ENCODE measurements at places on chromosomes 2 and 18.

DNA sequence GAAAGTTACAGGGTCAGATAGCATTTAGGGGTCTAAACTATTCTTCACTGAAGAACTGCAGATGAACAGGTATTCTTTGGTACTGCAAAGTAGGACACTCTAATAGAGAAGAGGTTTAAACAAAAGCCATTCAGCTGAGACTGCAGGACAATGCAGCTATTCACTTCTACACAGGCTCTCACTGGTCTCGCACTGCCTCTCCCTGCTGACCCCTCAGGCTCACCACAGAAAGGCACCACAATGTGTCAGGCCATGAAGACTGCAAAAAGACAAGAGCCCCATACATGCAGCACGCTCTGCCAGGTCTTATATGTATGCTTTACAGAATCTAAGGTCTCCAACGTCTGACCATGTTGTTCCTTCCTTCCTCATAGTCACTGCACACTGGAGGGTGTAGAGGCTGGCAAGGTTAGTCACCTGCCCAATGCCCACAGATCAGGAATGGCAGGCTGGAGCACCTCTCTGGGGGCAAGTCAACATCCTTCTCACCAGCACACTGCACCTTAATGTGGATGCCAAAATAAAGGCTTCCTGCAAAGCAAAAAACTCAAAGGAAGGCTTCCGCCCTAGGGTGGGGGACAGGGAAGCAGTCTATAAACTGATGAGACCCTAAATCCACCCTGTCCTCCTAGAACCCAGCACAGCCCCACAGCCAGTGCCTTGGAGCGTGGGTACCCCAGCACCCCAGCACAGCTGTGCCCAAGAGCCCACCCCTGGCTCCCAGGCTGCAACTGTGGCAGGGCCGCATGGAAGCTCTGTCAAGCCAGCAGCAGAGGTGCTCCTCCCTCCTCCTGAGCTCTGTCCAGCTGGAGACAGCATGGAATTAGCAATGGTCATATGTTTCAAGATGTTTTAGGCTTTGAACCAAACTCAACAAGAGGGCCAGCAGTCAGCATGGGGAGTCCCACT is 10.7 kb upstream of the RNU4ATAC start:
- DNase-seq: no peak

DNA sequence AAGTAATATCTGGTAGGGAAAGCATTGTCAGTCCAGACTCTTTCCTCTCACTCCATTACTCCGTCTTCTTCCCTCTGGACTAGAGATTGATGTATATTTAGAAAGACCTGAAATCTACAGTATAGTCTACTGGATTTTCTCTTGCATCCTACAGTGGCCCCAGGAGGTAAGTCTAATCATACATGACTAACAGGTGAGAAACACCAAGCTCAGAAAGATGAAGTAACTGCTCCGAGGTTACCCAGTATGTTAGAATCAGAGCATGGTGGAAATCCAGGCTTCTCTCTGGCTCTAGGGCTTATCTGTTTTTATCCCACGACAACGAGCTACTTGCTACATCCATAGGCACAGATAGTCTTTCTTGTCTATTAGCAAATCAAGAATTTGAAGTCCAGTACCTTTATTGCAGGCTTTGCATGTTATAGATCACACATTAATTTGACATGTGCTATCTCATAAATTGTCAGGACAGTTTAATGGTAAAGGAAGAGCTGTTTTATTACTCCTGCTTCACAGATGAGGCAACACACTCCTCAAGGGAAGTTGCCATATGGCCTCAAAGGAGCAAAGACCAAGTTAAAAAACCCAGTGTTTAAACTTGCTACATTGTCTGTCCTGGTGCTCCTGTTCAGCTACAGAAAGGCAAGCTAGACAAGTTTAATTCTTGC is 484.3 kb downstream of the THSD7B start:
- no peak for DNase-seq

DNA sequence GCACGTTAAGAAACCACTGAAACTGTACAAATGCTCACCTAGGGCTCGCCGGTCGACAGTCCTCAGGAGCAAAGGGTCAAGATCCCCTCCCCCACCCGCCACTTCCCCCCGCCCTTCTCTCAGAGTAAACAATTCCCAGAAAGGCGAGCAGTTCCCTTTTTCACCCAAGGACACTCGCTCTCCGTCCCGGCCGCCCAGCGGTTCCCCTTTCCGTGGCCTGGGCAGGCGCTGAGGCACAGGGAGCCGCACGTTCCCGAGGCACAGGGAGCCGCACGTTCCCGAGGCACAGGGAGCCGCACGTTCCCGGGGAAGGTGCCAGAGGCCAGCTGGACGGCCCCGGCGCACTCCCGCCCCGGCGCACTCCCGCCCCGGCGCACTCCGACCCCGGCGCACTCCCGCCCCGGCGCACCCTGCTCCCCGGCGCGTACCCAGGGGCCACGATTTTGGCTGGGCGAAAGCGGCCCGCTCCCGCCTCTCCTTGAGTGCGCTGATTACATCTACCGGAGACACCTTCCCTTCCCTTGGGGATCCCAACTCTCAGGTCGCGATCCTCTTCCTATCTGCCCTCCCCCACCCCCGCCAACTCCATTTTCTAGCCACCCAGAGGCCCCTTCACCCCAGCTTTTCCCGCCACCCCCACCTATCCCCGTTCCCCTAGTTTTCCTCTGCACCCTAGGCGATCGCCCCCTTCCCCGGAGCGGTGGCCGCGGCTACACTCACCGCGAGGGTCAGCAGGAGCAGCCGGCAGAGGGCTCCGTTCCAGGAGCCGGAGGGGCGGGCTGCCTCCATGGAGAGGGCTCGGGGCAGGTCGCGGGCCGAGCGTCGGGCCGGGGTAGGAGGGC is 817 bp downstream of the DSC2 start:
- DNase-seq: no peak

DNA sequence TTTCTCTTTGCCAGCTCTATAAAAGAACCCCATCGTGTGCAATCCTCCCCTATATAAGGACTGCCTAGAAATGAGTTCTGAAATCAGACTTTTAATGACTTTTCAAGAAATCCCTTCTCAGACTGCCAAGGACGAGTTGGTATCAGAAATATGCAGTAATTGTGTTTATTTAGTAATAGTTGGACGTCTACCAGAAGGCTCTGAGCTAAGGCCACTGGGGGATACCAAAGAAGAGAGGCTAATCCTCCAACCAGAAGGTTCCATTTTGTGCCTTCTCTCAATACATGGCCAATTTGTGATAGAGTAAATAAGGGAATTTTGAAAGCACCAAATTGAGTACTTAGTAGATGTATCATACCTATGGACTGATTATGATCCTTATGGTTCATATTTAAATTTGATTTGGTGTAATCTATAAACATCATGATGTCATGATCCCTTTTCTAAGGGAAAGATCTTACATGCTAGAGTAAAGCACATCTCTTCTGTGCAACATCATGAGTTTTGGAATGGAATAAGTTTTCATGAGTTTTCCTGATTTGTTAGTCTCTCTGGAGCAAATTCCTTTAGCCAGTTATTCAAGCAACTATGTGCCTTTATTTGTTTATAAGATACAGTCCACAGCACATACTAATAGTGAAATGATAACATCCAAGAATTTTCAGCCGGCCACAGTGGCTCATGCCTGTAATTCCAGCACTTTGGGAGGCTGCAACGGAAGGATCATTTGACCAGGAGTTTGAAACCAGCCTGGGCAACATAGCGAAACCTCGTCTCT is 82.2 kb upstream of the LTBP1 start:
- no peak for DNase-seq

GRCh38 chr18:71865888-71866287 is 678.3 kb downstream of the CBLN2 start:
- no peak for DNase-seq

- DNase-seq: no peak
Observed at GRCh38 chr2:217666338-217666737, 336.5 kb downstream of the TNS1 start.

DNA sequence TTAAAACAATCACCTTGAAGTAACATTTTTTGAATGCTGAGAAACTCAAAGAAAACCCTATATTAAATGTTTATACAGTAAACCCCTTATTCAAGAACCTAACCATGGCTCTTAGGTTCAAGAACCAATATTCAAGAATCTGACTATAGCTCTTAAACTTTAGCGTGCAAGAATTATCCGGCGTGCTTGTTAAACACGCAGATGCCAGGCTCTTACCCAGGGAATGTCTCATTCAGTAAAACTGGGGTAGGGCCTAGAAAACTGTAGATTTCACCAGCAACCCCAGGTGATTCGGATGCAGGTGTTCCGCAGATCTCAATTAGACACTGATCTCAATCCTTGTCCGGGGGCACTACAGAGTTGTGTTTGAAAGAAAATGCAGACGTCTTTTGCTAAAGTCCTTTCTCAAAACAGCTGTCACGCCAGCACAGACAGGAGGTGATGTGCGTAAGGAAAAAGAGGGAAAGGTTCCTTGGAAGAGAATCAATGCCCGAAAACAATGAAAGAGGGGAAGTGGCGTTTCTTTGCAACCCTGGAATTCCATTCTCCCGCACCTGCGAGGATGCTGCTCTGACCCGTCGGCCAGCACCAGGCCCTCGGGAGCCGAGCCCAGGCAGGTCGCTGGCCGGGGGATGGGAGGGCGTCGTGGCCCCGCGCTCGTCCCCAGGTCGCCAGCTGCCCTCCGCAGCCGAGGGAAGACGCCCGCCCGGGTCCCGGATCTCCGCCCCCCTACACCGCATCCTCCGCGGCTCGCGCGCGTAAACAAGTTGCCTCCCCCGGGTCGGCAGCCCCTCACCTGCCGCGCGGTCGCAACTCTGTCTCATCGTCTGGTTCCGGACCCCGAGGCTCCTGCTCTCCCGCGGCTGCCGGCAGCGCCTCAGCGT is 851 bp downstream of the EIF2AK3 start:
- DNase-seq: peak; percentile 62

DNA sequence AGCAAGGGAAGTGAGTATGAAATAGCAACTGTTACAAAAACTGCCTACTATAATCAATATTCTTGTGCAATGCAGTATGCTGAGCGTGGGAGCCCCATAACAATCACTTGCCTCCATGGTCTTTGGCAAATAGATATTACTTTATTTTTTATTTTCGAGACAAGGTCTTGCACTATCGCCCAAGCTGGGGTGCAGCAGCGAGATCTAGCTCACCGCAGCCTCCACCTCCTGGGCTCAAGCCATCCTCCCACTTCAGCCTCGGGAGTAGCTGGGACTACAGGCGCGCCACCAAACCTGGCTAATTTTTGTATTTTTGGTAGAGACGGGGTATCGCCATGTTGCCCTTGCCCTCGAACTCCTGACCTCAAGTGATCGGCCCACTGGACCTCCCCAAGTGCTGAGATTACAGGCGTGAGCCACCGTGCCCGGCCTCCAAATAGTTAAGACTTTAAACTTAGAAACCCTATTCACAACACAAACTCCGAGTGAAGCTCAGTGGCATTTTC is 1.2 kb upstream of the CCNT2 start:
- no peak for DNase-seq

GRCh38 chr2:99836690-99837605 is 305.4 kb downstream of the AFF3 start:
- no peak for DNase-seq

GRCh38 chr2:19350678-19351401 is 7.6 kb downstream of the OSR1 start:
- DNase-seq: no peak

GRCh38 chr2:10947446-10948187 is 35.9 kb downstream of the KCNF1 start:
- no peak for DNase-seq

DNA sequence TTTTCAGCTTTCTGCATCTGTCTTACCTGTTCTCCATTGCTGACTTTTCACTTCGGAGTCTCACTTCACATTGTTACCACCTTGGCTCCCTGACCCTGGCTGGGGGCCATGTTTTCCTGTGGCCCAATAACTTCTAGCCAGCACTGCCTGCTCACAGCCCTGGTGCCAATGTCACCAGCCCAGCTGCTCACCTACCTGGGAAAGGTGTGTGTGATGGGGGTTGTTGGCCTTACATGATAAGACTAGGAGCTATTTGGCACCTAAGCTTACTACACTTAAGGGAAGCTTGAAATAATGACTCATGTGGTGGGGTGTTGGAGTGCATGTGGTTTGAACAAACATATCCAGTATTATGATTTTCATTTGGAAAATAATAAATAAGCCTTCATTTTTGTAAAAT is 37.5 kb upstream of the PGAP1 start:
- no peak for DNase-seq

- no peak for DNase-seq
Observed at GRCh38 chr2:20144196-20144595, 80.7 kb downstream of the SDC1 start.

- DNase-seq: no peak
Observed at GRCh38 chr2:260507-261161, 3.2 kb downstream of the SH3YL1 start.

- peak; percentile 41 for DNase-seq
Observed at GRCh38 chr2:230227216-230227615, 1.7 kb downstream of the SP140 start.

DNA sequence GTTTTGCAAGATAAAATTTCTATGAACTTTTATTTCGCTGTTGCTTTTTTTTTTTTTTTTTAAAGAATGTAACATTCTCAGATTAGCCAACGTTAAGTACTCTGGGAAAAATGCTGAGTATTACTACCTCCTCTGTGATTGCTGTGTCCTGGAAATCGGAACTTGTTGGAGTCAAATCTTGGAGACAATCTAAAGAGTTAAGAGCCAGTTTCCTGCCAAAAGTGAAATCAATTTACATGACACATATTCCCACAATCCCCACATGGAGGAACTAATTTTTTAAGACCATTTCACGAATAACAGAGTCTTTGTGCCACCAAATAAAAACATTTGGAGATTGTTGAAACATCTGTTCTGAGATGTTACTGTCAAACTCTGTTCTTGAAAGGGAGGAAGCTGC is 127.8 kb downstream of the MEP1B start:
- no peak for DNase-seq

- DNase-seq: no peak
Observed at GRCh38 chr18:56721491-56721890, 70.3 kb downstream of the WDR7 start.

DNA sequence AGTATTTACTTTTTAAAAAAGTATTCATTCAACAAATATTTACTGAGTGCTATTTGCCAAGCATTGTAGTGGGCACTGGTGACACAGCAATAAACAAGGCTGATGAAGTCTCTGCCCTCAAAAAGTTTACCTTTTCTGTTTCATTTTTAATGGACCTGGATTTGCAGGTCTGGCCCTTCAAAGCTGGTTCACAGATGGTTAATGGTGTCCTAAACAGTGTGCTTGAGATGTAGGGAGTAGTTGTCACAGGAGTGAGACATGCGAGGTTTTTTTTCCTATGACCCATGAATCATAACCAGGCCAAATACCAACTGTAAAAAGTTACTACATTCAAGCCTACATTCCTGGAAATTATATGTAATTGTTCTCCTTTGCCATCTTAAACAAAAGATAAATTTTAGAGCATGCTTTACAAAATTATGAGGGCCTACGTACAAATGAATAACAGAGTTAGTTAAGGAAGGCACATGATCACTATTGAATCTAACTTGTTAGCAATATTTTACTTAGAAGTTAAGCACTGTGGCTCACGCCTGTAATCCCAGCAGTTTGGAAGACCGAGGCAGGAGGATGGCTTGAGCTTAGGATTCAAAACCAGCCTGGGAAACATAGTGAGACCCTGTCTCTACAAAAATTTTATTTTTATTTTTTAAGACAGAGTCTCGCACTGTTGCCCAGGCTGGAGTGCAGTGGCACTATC is 223.9 kb downstream of the MBD5 start:
- DNase-seq: no peak

Measured in CD4-positive, alpha-beta memory T cell (primary cell).